ENCODE measurements at places on chromosomes 6 and 20.

DNA sequence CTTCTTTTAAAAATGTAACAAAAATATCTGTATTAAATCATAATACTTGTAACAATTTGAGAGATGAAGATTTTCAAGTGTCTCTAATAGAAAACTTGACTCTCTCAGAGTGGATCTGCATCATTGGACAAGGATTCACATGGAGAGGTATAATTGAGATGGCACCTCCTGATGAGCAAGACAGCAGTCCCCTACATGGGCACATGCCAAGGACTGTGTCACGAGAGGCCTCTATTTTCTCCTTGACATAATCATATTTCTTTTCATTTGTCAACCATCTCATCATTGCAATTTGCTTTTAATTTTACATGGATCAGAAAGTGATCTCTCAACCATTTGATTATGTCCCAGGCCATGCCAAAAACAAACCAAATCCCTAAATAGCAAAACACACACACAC lies 206.8 kb upstream of the THEMIS start:
- DNase-seq: no peak

DNA sequence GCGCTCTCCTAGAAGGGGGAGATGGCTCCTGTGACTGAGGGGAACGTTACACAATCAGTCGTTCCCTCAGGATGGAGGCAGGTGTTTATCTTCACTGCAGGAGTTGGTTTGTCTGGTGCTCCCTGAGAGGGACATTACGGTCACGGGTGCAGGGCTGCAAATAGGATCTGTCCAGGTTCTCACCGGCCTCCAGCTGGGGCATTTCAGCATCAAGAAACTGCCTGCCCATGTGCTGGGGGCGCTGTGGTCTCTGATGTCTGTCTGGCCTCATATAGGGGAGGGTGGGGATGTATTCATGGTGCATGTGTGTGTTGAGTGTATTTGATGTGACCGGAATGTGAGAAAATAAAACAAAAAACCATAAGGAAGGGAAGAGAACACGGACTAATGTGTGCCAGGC lies 77.1 kb downstream of the TBC1D7 start:
- no peak for DNase-seq

GRCh38 chr6:149065658-149066556 lies 251.6 kb upstream of the TAB2 start:
- no peak for DNase-seq

DNA sequence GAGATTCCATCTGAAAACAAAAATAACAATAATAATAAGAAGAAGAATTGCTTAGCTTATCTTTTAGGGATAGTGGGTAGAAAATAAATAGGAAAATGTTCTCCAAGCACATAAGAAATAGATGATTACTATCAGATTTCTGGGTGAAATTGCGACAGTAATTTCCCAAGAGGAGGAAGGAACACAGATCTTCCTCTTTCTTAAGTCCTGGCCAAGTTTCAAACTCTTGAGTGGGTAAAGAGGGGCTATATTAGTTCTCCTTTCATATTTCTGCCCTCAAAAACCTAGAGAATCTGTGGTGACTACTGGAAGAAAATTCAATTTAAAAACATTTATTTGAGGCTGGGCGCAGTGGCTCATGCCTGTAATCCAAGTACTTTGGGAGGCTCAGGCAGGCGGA lies 63.7 kb downstream of the PHACTR2 start:
- no peak for DNase-seq

DNA sequence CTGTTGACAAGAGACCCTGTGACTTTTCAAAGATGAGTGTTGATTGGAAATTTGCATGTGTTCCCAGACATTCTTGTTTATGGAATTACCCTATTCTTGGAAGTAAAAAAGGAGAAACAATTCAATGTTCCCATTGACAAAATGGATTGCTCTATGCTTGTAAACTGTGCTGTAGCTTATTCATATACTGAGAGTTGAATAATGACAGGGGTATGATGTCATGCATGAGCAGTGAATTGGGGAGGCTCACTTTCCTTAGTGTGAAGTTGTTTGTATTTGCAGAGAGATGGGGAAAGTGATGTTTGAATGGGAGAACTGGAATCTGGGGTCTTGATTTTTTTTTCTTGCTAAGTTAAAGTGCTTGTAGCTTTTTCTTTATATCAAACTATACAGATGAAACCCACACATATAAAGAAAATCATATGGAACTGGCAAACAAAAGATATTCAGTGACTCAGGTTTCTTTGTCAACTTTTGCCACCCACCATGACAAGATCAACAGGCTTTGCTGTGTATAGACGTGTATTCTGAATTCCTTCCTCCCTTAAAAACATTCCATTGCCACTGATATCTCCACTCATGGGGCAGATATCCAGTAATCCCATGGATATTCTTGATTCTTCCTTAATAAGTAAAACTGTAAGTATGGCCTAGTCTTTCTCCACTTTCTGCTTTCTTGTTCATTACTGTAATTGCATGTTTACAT lies 97.8 kb upstream of the JAG1 start:
- no peak for DNase-seq

GRCh38 chr6:1363729-1364572 lies 25.4 kb upstream of the FOXF2 start:
- no peak for DNase-seq

- DNase-seq: no peak
Observed at GRCh38 chr6:80771941-80772340, 665.5 kb downstream of the BCKDHB start.

GRCh38 chr20:57259121-57259937 lies 7.1 kb downstream of the BMP7 start:
- no peak for DNase-seq

DNA sequence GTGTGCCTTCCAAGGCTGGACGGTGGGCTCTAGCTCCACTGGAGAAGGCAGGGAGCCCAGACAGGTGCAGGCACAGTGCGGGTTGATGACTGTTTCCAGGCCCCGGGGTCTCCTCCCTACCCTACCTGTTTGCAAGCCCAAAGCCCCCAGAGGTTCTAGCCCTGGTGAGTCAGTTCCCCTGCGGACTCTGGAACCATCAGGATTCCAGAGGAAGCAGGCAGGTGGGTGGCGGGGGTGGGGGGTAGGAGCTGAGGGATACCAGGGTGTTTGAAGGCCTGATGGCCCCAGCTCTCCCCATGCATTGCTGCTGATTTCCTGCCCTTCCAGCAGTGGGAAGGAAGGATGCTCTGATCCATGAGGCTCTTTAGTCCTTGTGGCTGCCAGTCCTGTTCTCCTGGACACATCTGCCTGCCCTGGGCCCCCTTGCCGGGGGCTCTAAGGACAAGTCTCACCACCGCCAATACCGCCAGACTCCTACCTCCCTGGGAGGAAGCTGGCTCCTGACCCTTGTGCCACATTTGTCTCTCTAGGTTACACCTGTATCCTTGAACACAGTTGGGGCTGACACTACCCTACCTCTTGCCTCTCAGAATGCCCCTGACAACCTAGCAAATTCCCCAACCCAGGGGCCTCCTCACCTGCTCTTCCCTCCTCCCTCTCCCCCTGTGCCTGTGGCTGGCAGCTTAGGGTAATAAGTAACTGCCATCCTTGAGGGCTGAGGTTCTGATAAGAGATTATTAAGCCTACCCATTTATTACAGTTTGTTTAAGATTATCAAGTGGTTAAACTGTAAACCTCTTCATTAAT lies 21.7 kb downstream of the KCNK5 start:
- no peak for DNase-seq

DNA sequence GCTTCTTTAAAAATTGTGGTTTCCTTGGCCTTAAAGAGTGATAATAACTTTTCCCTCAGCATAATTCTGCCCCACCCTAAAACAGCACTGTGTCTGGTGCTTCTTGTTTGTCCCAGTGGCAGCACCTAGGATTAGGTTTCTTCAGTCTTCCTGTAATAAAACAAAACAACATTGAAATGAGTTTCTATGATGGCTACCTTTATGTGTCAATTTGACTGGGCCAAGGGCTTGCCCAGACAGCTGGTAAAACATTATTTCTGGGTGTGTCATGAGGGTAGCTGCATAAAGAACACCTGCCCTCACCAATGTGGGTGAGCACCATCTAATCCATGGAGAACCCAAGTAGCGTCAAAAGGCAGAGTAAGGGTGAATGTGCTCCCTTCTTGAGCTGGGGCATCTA lies 117.8 kb downstream of the QRSL1 start:
- DNase-seq: peak; percentile 37

- no peak for DNase-seq
Observed at GRCh38 chr20:39853636-39854035, 835.4 kb downstream of the MAFB start.

- no peak for DNase-seq
Observed at GRCh38 chr6:48098923-48099322, 12.1 kb downstream of the PTCHD4 start.

DNA sequence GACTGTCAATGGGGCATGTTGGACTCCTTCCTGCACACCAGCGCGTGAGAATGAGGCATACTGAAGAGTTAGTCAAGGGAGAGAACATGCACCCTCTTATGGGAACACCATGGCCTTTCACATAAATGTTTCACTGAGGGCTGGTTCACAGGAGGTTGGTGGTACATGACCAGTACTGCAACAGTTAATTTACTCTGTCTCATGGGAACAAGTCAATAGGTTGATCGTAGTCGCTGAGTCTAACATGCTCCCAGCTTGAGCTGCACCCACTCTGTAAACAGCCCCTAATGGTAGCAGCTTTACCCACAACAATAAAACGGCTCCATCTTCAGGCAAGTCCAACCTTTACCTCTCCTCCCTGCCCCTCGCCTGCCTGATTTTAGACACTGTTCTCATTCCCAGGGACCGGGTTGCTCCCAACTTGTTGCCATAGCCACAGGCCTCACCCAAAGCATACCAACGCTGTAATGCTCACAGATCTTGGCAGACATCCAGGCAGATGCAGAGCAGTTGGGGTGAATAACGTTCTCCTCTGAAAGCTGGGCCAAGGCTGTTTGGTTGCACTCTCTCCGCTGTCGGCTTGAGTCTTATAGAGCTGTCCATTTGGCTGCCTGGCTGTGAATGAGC lies 111.3 kb downstream of the LY86 start:
- peak; percentile 63 for DNase-seq

DNA sequence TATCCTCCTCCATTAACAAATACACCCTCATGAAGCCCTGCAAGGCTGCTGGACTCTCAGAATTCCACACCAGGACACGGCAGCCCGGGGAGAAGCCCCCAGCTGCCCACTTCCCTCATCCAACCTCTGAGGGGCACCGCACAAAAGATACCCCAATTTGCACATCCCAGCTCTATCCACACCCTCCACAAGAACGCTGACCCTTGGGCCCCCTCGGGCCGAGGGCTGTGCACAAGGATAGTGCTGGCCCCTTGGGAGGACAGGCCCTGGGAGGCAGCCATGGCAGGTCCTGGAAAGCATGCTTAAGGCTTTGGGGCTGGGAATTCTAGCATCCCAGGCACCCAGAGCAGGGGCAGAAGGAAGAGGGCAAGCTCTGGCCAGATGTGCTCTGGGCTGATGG lies 112.8 kb upstream of the PRND start:
- no peak for DNase-seq

DNA sequence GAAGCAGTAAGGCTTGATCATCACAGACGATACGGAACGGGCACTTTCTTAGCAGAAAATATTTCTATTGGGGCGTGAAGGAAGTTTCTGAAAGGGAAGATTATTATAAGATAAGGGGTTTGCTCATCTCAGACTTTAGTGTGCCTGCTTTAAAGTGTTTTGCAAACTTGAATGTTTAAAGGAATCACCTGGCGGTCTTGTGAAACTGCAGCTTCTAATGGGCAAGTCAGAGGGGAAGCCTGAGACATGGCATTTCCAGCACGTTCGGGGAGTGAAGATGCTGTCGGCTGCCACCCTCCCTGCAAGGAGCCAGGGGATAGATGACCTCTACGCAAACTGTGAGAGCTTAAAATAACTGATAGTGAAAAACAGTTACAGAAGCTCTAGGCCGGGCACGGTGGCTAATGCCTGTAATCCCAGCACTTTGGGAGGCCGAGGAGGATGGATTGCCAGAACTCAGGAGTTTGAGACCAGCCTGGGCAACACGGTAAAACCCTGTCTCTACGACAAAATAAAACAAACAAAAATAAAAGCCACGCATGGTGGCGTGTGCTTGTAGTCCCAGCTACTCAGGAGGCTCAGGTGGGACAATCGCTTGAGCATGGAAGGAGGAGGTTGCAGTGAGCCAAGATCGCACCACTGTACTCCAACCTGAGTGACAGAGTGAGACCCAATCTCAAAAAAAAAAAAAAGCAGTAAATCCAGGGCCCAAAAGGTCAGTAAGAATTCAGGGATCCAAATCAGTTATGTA lies 2.3 kb upstream of the KIF16B start:
- DNase-seq: no peak

DNA sequence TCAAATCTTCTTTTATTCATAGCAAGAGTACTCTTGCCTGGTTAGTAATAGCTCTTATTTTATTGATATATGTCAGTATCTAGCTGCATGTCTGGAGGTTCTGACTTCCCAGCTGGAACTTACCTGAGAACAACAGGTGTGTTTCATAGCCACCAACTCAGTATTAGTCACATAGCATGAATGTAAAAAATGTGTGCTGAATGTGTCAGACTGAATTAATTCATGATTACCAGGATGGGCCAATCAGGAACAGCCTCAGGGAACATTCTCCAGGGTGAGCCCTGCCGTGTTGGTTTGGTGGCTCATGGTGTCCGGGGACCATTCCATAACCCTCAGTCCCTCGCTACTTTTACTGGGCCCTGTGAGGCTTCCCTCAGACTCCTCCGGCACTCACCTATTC lies 99.7 kb downstream of the TULP4 start:
- DNase-seq: no peak

GRCh38 chr6:35626401-35626800 lies 62.3 kb downstream of the FKBP5 start:
- DNase-seq: no peak

All from NCI-H510A (cell line).